ENCODE measurements at places on chromosomes 7 and 10. TPM values are rescaled to one million over a fixed set of nuclear protein-coding genes. Genes with fewer than 3 reads are reported as not detected.

GRCh38 chr10:126222736-126223511 lies 165.4 kb downstream of the ADAM12 start:
- DNase-seq: no peak

DNA sequence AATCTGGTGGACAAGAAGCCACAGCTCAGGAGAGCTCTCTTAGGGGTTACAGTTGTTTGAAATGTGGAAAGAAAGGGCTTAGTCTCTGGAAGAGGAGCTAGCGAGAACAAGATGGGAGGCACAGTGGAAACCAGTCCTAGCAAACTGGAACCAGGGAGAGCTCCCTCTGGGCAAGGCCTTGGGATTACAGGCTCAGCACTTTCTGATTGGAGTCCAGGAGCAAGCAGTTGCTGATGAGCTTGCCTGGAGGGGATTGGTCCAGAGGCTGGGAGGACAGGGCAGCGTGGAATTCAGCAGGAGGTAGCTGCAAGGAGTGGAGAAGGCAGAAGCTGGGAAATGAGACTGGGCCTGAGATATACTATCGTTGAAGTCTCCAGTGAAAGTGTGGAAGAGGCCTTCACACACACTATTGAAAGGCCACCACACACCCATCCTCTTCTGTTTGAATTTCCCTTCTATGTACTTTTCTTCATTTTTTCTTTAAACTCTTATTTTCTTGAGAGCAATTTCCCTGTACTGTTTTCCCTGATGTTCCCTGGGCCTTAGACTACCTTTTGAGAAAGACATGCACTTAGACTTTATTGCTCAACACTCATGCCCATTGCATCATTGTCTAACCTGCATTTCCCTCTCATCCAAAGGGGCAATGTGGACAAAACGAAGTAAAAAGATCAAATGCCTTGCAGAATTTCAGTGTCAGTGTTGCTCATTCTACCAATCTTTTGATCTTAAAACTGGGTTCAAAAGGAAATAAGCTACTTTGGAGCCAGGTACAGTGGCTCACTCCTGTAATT lies 57.8 kb upstream of the LANCL2 start:
- DNase-seq: no peak

- peak; percentile 58 for DNase-seq
Observed at GRCh38 chr7:831596-832166, 595 bp upstream of the SUN1 start.

Gene ATOH7
- total RNA-seq: not detected

DNA sequence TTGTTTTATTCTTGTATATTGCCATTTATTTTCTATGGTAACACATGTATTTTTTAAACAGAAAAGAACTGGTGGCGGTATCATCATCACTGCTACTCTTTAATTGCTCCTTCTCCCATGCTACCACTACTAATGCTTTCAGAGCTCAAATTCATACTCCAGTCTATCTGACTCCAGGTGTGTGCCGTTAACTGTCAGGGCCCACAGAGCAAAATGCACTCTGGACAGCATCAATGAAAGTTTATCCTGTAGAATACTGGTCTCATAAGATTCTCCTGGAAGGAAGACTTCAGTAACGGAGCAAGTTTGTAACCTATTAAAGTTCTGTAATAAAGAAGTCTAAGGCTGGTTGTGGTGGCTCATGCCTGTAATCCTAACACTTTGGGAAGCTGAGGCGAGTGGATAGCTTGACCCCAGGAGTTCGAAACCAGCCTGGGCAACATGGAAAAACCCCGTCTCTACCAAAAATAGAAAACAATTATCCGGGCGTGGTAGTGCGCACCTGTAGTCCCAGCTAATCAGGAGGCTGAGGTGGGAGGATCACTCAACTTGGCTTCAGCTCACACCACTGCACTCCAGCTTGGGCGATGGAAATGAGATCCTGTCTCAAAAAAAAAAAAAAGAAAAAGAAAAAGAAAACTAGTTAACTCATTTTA lies 18.4 kb downstream of the ZNRF2 start:
- DNase-seq: no peak

Gene EMX2
- not detected for total RNA-seq

Gene INA
- total RNA-seq: 20.9 TPM

Gene CYP2C19
- total RNA-seq: not detected

GRCh38 chr10:44983895-44984278 lies 5.3 kb upstream of the DEPP1 start:
- no peak for DNase-seq

DNA sequence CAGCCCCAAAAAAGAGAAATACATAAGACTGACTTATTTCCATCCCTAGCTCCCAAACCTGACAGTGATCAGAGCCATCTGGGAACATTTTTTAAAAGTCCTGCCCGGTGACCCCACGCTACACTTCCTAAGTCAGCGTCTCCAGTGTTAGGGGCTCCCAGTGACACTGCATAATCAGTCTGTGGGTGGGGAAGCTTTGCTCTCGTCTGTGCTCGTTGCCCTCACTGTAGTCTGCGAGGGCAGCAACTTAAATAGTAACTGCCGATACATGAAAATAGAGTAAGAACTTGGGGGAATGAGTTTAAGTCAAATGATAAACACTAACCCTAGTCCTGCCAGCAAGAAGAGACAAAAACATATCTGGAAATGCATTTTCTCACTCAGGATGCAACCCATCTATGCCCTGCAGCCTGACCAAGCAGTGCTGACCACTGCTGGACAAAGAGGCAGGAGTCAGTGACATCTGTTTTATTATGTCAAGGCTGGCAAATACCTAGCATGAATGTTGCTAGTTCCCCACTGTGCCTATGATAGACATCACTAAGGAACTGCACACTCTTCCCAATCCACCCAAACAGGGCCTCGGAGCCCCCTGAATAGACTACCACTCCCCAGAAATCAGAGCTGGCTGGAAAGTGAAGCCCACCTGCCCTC lies 18.7 kb downstream of the ERCC6 start:
- no peak for DNase-seq

Gene WASHC2A
- total RNA-seq: 26.9 TPM

DNA sequence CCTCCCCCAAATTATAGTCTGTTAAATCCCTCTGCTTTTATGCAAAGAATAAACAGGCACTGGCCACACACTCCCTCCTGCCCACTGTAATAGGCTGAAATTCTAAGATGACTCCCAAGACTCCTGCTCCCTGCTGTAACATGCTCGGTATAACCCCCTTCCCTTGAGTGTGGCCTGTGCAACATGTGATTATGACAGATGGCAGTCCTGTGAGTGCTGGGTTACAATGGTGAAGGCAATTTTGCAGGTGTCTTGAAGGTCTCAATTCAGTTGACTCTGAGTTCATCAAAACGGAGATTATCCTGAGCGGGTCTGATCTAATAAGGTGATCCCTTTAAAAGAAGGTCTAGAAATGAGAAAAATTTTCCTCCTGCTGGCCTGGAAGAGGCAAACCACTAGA lies 55.9 kb downstream of the CREB3L2 start:
- no peak for DNase-seq

- DNase-seq: no peak
Observed at GRCh38 chr7:122485856-122486255, 181.3 kb upstream of the FEZF1 start.
